Ecto neural progenitor cell (in vitro differentiated cells): ENCODE measurements at places on chromosomes 2 and 18.

DNA sequence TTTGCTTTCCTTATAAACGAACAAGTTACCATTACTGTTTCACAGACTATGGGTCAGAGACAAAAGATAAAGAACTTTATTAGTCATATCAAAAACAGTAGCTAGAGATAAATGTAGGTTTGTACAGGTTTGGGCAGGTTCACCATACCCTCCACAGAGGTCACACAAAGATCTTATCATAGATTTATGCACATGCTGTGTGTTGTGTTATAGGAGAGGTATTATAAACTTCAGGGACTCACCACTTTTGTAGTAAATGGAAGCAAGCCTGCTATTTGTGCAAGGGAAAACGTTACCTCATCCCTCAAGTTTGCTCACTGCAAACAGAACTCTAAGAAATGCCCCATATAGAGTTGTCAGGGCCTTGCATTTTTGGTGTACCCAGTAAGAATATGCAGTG lies 584.5 kb upstream of the LRRTM1 start:
- DNase-seq: no peak

DNA sequence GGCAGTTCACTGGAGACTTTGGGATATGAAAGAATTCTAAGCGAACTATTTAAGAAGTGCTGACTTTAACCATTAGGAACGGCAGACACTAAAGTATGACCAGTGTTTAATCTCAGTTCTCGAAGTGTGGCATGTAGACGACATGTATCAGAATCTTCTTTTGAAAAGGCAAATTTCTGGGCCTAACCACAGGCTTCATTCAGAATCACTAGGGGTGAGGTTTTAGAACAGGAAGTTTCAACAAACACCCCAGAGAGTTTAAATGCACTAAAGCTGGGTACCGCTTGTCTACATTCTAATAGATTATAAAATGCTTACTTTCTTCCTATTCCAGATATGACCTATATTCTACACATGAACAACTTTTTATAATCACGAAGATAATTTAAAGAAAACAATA lies 180.3 kb downstream of the ANKRD44 start:
- DNase-seq: no peak

GRCh38 chr18:44325903-44326635 lies 354.6 kb upstream of the SETBP1 start:
- DNase-seq: peak; percentile 61

DNA sequence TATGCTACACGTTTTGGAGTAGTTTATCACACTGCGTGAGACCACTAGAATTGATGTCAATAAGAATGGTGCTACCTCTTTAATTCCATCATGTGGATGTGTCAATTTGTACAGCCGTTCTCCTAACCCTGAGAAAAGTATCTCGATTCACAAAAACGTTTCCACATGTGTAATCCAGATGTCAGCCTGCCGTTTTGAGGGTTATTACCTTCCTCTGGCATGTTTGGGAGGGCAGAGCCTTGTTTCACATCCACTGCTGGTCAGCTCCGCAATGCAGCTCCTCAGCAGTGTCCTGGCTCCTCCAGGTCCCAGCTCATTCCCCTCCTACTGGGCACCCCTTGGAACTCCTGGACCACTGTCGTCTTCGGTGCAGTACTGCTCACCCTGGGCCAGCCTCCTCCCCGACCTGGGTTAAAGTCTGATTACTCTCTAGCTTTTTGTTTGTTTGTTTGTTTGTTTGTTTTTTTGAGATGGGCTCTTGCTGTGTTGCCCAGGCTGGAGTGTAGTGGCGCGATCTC lies 34.6 kb downstream of the COPS7B start:
- DNase-seq: peak; percentile 24

GRCh38 chr2:101802329-101802728 lies 104.8 kb downstream of the MAP4K4 start:
- DNase-seq: no peak

DNA sequence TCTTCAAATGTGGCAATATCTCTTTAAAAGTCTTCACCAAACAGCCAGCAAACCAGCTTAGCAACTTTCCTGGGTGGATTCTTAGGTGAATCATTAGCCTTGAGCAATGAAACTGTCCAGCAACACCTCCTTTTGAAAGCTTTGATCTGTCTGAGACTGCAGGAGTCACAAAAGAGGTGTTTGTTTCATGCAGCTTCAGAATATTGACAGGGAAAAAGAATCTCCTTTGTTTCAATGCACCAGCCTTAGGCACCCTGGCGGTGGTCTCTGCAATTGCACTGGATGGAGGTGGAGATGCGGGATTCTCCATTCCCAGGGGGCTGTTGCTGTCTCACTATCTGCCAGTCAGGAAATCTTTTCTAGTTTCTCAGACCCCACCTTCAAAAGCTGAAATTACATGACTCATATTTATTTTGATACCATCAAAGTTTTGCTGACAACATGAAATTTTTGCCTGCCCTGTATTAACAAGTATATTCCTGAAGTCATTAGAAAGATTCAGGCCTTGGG lies 76.0 kb upstream of the DSG1 start:
- DNase-seq: peak; percentile 75

- no peak for DNase-seq
Observed at GRCh38 chr2:54372361-54372760, 83.8 kb upstream of the SPTBN1 start.

- no peak for DNase-seq
Observed at GRCh38 chr18:58996696-58997095, 132.0 kb downstream of the ZNF532 start.

DNA sequence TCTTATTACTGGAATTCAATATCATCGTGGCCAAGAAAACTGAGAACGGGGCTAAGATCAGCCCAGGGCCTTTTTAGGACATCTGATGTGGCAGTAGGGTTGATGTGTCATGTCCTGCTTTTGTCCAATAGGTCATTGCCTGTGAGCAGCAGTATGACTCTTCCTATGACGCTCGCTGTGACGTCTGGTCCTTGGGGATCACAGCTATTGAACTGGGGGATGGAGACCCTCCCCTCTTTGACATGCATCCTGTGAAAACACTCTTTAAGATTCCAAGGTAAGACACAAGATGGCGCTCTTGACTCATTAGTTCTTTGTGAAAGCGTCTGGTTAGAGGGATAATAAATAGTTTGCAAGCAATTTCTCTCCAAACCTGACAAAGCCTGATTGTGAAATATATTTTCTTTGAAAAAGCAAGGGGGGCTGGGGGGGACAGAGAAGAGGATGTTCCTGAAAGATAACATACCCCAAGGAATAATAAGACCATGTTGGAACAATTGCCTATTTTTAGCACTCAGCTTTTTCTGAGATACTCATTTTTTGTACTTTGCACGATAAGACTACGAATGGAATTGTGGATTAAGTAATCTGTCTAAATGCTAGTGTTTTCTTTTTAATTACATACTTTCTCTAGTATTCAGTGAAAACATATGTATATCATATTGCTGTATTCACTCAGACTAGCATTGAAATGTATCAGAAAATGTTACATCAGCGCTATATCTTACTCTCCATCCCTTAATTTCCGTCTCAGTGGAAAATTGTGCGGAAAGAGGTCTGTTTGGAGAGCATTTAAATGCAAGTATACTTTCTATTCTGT lies 58.1 kb downstream of the MYO3B start:
- no peak for DNase-seq

- no peak for DNase-seq
Observed at GRCh38 chr2:180743401-180743800, 237.0 kb upstream of the UBE2E3 start.
